Neural crest cell (in vitro differentiated cells): ENCODE measurements at places on chromosomes 1 and 21.

- H3K4me3 ChIP-seq = no peak overlapping the region
- H3K4me1 ChIP-seq = no peaks in the 10 kb centered on the region
- no peak for DNase-seq
- peaks cover 3% of the 10 kb centered on the region for H3K27me3 ChIP-seq
- H3K27ac ChIP-seq = no peak overlapping the region
Measured at GRCh38 chr1:95353194-95353593, 119.2 kb downstream of the RWDD3 start.

DNA sequence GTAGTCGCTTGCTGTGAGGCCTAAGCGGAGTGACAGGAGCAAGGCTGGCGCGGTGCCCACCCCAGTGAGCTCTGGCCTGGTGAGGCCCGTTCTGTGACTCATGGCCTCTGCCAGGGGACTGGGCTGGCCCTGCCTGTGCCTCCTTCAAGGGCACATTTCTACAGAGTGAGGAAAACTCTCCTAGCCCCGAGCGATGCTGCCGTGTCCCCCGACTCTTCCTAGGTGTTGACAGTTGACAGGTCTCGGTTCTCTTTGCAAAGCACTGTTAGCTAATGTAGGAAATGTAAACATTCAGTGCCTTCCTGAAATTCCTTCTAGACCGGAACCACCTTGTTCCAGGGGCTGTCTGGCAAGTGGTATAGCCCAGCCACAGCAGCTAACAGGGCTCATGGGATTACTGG lies 43.9 kb downstream of the ABCG1 start:
- no peaks in the 10 kb centered on the region for H3K27me3 ChIP-seq
- H3K4me3 ChIP-seq = no peak overlapping the region
- H3K36me3 ChIP-seq = no peaks in the 10 kb centered on the region
- DNase-seq = no peak
- no peak overlapping the region for H3K27ac ChIP-seq

DNA sequence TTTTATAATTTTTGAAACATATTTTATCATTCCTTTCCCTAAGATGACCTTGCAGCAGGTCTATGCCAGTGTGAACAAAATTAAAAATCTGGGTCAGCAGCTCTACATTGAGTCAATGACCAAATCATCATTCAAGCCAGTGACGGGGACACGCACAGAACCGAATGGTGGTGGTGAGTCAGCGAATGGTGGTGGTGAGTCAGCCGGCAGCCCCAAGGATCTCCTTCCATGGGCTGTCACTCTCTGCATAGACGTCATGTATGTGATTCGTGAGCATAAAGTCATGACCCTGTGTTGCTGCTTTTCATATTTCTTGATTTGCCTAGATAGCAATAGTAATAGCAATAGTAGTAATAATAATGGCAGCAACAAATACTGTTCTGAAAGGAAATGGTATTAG lies 26.3 kb downstream of the PER3 start:
- no peaks in the 10 kb centered on the region for H3K4me1 ChIP-seq
- H3K27ac ChIP-seq = no peak overlapping the region
- no peak for DNase-seq
- no peak overlapping the region for H3K4me3 ChIP-seq
- H3K27me3 ChIP-seq = no peaks in the 10 kb centered on the region
- H3K36me3 ChIP-seq = peaks cover 20% of the 10 kb centered on the region

GRCh38 chr1:239536165-239536849 lies 149.9 kb downstream of the CHRM3 start:
- H3K27me3 ChIP-seq = no peaks in the 10 kb centered on the region
- no peak overlapping the region for H3K27ac ChIP-seq
- peaks cover 24% of the 10 kb centered on the region for H3K4me1 ChIP-seq
- H3K4me3 ChIP-seq = no peak overlapping the region
- no peaks in the 10 kb centered on the region for H3K36me3 ChIP-seq

GRCh38 chr1:158105352-158106095 lies 75.2 kb upstream of the CD1D start:
- DNase-seq = no peak
- H3K4me3 ChIP-seq = peak overlapping the region; percentile 29
- H3K27me3 ChIP-seq = peaks cover 19% of the 10 kb centered on the region
- peaks cover 58% of the 10 kb centered on the region for H3K4me1 ChIP-seq

GRCh38 chr1:185987611-185988321 lies 253.6 kb downstream of the HMCN1 start:
- H3K36me3 ChIP-seq = no peaks in the 10 kb centered on the region
- no peak overlapping the region for H3K27ac ChIP-seq
- H3K4me1 ChIP-seq = peaks cover 20% of the 10 kb centered on the region
- no peak for DNase-seq
- H3K4me3 ChIP-seq = no peak overlapping the region

DNA sequence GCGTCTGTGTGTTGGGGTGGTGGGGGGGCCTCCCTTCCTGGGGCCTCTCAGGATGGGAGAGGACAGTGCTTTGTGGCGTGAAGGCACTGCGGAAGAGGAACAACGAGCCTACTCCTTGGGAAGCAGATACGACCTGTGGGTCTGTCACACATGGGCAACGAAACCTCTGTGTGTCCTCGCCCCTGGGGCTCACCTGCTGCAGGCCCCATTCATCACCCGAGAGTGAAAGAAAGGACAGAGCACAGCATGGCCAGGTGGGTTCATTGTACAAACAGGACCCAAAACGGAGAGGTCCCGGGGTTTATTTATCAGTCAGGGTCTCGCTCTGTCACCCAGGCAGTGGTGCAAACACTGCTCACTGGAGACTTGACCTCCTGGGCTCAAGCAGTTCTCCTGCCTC lies 40.1 kb upstream of the LIN9 start:
- no peaks in the 10 kb centered on the region for H3K36me3 ChIP-seq
- H3K4me1 ChIP-seq = peaks cover 21% of the 10 kb centered on the region
- no peak overlapping the region for H3K4me3 ChIP-seq
- DNase-seq = no peak

DNA sequence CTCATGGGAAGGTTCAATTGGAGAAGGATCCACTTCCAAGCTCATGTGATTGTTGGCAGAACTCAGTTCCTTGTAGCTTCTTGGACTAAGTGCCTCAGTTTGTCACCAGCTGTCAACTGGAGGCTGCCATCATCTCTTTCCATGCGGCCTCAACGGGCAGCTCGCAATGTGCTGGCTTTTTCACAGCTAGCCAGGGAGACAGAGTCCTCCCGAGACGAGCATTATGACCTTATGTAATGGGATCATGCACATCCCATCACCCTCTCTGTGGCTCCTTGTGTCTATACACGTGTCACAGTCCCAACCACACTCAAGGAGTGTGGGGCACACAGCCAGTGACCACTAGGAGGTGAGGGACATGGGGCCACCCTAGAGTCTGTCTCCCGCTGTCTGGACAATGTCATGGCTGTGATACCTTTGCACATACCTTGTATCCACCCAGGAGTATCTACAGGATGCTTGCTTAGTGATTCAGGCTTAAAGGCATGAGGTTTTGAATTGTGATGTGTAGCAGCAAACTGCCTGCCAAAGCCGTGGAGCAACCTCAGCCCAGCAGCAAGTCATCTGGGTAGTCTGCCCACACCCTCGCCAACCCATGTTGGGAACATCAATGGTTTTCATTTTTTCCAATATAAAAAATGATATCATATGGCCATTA lies 3.9 kb upstream of the KRTAP10-6 start:
- no peak overlapping the region for H3K27ac ChIP-seq
- H3K36me3 ChIP-seq = no peaks in the 10 kb centered on the region
- peaks cover 26% of the 10 kb centered on the region for H3K4me1 ChIP-seq
- DNase-seq = no peak
- H3K27me3 ChIP-seq = no peaks in the 10 kb centered on the region
